Activated T-cell treated with anti-CD3 and anti-CD28 coated beads, Interleukin-2, amount 50 U/mL, for 1 hour (primary cell): ENCODE measurements at places on chromosomes 2 and 18.

DNA sequence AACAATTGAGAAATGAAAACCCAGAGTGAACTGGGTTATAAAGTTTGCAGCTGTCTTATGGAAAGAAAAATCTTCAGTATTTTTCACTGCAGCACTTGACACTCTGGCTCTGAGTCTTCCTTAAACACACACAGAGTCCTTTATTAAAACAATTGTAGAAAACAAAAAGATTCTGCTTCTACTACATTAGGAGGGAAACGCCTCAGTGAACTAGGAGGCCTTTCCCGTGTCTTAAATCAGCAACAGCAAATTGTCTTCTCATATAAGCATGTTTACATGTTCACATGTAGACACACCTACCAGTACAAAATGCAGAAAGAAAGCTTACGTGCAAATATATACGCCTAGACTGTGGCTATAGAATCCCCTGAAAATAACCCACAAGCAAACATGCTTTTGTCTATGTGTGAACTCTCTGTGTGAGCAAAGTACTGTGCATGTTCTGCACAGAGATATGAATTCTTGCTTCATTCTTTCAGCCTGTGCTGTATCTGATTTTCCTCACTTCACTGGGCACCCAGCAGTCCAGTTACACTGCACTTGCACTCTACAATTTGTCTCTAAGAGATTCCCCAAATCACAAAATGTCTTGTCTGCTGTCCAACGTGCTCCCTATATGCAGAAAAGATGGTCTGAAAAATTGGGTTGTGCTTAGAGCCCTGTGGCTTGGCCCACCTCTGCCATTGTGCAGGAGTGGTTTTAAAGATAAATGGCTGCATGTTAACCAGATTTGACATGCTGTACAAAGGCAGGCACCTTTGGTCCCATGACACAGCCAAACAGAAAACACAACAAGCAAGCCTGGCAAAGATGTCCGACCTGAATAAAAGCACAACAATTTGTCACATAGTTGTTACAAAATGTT is 24.5 kb downstream of the ZEB2 start:
- DNase-seq = no peak

DNA sequence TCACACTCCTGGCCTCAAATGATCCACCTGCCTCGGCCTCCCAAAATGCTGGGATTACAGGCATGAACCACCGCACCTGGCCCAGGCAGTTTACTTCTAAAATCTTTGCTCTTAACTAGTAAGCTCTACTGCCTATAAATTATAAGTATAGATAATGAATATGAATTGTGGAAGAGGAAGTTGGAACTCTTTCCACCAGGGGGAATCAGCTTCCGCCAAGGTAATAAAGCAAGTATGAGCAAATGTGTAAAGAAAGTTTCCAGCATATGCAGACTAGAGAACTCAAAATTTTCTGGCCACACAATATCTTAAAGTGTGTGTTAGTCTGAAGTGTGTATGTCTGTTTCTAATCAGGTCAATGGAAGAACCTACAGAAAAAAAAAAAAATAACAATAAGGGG is 68.1 kb downstream of the RMDN2 start:
- DNase-seq = no peak

DNA sequence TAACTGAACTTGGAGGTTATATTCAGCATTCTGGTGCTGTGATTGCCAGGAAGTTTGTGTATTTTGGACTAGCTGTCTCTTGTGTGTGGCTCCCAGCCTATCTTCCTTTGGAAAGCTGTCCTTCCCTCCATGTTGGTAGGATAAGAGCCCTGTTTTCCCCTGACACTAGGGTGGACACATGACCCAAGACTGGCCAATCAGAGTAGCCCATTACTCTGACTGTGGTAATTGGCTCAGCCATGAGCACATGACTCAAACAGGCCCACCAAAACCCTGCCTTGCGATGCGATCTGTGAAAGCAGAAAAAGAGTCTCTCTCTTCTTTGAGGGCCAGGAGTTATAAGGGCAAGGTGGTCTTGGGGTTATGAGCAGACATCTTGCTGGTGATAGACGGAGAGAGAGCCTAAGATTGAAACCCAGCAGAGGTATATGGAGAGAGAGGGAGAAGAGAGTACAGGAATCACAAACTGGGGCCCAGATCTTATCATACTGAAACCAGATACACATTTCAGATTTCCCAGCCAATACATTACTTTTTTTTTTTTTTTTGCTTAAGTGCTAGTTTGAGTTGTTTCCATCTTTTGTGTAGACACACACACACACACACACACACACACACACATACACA is 45.3 kb upstream of the SERPINE2 start:
- no peak for DNase-seq

DNA sequence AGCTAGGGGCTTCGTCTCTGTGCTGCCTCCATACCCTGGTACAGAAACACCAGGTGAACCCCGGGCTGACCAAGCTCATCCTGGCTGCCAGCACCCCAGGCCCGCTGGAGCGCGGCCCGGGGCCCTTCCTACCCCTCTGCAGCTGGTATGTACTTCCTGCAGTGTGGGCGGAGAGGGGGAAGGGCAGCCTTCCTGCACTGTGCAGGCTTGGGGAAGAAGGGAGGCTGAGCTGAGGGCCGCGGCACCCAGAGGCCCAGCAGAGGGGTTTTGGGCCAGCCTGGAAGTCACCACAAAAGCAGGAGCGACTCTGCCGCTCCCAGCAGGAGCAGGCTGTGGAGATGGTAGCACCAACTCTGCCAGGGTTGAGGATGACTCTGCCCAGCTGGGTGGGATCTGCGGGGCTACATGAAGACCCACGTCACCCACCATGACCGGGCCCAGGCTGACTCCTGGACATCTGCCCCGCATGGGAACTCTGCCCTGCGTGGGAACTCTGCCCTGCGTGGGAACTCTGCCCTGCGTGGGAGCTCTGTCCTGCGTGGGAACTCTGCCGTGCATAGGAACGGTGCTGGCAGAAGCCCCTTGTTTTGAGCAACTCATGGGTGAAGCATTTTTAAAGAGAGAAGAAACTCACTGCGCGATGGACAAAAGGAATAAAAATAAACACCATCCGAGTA is 273.3 kb downstream of the NDUFA10 start:
- DNase-seq = peak; percentile 24

GRCh38 chr2:188414411-188414810 is 122.7 kb downstream of the GULP1 start:
- DNase-seq = no peak

DNA sequence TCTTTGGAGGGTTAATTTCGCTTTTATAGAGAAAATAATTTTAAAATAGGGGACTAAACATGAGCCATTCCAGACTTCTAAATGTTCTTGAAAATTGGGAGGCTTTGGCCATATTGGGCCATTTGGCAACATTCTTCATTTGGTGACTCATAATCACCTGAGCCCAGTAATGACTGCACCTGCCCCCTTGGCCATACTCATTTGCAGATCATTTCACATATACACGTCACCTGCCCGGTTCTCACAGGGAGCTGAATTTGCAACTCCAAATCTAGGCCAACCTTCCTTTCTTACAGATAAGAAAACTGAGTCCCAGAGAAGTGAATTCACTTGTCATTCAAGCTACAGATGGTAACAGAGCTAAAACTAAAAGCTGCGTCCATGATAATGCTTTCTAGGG is 289.7 kb downstream of the EPHA4 start:
- no peak for DNase-seq

DNA sequence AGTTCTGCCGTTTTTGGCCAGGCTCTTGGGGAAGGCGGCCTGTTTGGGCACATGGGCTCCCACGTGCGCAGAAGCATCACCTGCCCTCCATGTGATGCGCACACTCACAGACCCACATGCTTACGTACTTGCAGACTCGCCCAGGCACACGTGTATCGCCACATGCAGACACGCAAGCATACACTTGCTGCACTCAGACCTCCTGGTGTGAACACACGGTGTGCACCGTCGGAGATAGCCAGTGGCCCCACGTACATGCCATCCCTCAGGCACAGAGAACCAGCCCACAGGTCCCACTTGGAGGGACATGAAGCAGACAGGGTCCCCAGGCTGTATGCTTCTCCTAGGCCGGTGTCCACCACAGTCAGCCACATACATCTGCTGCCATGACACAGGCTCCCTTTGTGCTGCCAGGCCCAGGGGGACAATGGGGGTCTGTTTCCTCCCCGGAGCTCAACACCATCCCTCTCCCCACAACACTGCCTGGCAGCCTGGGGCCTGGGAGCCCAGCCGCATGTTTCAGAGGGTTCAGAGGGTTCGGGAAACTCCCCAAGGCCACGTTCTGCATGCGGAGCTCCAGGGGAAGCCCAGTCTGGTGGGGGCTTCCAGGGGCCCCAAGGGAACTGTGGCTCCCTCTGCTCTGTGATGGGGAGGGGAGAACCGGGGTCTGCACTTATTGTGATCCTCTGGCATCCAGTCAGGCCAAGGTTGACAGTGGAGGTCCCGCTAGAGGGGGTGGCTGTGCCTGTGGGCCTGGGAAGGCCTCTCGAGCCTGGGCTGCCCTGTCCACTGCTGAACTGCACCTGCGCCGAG is 208.1 kb upstream of the HAAO start:
- no peak for DNase-seq

- no peak for DNase-seq
Measured at GRCh38 chr2:219706823-219707281, 79.4 kb downstream of the SLC4A3 start.

GRCh38 chr2:112607680-112608438 is 23.4 kb downstream of the CHCHD5 start:
- DNase-seq = no peak

GRCh38 chr2:46379213-46380037 is 82.2 kb downstream of the EPAS1 start:
- no peak for DNase-seq

GRCh38 chr2:10887476-10887875 is 24.3 kb upstream of the KCNF1 start:
- DNase-seq = no peak

DNA sequence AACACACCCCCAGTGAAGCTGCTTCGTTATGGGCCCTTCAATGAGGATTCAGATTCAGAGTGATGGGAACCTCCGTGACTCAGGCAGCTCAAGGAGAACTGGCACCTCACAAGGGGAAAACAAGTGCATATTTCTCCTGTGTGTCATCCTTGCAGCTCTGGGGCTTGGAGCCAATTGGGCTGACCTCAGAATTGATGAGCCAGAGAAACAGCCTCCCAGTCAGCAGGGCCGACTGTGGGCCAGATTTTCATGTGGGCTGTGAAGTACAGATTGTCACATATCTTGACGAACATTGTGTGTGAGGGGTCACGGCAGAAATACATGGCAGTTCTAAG is 189.6 kb upstream of the SP5 start:
- DNase-seq = no peak

- no peak for DNase-seq
Measured at GRCh38 chr2:190636361-190636760, 12.5 kb upstream of the NAB1 start.

- DNase-seq = no peak
Measured at GRCh38 chr2:127389778-127390435, 2.1 kb upstream of the MAP3K2 start.

GRCh38 chr2:192696857-192697256 is 502.1 kb upstream of the TMEFF2 start:
- no peak for DNase-seq

GRCh38 chr18:45506951-45507350 is 108.3 kb upstream of the SLC14A2 start:
- DNase-seq = no peak

GRCh38 chr2:76120176-76120575 is 409.5 kb upstream of the GCFC2 start:
- DNase-seq = no peak

GRCh38 chr2:40896358-40896757 is 444.5 kb upstream of the SLC8A1 start:
- no peak for DNase-seq

- no peak for DNase-seq
Measured at GRCh38 chr2:221731432-221732145, 159.5 kb upstream of the EPHA4 start.

DNA sequence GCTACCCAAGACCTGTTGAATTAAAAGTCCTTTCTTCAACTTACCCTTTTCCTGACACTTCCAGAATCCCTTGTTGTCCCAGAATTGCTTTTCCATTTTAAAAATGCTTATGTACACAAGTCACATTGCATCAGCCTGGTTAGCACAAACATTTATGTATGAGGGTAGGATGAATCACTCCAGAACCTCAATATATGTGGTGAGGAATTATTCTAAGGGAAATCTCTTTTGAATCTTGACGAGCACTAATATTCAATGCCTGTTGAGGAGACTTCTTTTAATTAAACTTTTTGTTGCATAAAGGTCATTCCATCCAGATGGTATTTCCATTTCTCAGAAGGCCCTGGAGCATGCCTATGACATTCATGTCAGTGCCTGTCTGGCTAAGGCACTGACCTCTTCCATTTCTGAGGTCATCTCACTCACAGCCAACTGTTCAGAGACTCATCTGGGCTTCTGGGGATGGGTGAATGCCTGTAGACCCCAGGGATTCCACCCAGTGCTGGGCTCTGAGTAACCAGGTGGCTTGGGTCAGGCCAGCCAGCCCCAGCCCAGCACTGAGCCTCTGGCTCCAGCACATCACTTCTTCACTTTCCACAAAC is 28.2 kb downstream of the ACMSD start:
- no peak for DNase-seq

DNA sequence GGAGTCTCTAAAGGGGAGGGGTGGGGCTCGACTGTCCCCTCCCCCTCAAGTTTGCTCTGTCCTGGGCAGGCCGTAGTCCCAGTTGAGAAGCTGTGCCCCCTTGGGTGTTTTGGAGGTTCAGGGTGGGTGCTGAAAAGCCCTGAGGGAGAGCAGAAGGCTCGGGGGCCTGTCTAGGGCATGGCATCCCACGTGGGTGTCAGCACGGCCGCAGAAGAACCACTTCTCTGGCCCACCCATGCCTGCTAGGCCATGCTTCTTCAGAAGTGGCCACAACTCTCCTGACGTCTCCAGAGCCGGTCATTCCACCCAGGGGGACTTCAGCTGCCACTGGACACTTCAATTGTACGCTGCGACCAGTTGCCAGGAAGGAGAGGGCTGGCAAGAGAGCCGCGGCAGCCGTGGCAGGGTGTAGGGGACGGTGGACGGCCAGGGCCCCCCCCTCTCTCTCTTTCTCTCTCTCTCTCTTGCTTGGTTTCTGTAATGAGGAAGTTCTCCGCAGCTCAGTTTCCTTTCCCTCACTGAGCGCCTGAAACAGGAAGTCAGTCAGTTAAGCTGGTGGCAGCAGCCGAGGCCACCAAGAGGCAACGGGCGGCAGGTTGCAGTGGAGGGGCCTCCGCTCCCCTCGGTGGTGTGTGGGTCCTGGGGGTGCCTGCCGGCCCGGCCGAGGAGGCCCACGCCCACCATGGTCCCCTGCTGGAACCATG is at the start of gene INPP5D:
INPP5D (plus strand) TSS at position 546 of the 704 bp plus-strand sequence; CDS start at position 683, 137 bp downstream.
- peak; percentile 71 for DNase-seq

GRCh38 chr2:201966691-201967438 is 66.8 kb upstream of the FZD7 start:
- no peak for DNase-seq

- no peak for DNase-seq
Measured at GRCh38 chr2:108835040-108835439, 48.5 kb downstream of the CCDC138 start.
